ENCODE measurements at places on chromosomes 3 and 15.

GRCh38 chr3:45955017-45955647, 11.9 kb downstream of the CXCR6 start:
- no peak for DNase-seq

- DNase-seq: no peak
Observed at GRCh38 chr15:77418391-77418965, 1.4 kb downstream of the PEAK1 start.

GRCh38 chr3:118792191-118792590, 242.5 kb downstream of the IGSF11 start:
- no peak for DNase-seq

DNA sequence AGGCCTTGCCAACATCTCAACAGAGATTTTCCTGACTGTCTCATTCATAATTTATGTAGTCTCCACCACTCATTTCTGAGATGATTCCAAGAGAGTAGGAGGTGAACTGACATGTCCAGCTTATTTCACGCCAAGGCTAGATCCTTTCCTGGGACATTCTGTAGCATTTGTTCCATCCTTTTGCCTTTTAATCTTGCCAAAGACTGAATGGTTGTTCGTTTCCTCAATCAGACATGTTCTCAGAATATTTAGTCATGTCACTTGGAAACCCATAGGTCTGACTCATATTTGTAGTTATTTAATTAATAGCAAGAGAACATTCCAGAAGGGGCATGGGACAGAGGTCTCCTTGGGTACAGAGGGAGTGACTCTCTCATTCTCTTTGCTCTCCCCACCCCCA, 80.9 kb downstream of the DHX36 start:
- no peak for DNase-seq

- DNase-seq: no peak
Observed at GRCh38 chr15:68712886-68713285, 107.8 kb downstream of the ANP32A start.

DNA sequence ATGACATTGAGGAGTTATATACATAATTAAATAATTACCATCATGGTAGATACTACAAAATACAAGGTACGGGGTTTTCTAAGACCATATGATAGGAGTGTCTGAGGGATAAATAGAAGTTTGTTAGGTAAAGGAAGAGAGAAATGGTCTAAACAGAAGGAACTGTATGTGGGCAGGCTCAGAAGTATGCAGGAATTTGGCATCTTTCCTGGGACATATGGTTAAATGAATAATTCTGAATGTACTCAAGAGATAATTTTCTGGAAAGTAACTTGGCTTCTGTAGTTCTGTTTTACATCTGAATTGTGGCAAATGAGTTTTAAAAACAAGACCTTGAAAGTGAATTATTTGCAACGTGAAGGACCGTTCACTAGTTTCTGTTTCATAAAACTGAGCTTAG, 17.5 kb downstream of the LMCD1 start:
- no peak for DNase-seq

Measured in coronary artery (tissue), 2 donors.